Activated CD4-positive, alpha-beta T cell treated with anti-CD3 and anti-CD28 coated beads, Interleukin-2, amount 50 U/mL, for 1 hour (primary cell): ENCODE measurements at places on chromosomes 2 and 18.

GRCh38 chr18:388200-388599 lies 112.3 kb downstream of the COLEC12 start:
- DNase-seq: no peak

GRCh38 chr2:41736586-41736985 lies 311.2 kb upstream of the PKDCC start:
- DNase-seq: no peak

- DNase-seq: no peak
Measured at GRCh38 chr18:3100498-3101132, 87.7 kb upstream of the LPIN2 start.

DNA sequence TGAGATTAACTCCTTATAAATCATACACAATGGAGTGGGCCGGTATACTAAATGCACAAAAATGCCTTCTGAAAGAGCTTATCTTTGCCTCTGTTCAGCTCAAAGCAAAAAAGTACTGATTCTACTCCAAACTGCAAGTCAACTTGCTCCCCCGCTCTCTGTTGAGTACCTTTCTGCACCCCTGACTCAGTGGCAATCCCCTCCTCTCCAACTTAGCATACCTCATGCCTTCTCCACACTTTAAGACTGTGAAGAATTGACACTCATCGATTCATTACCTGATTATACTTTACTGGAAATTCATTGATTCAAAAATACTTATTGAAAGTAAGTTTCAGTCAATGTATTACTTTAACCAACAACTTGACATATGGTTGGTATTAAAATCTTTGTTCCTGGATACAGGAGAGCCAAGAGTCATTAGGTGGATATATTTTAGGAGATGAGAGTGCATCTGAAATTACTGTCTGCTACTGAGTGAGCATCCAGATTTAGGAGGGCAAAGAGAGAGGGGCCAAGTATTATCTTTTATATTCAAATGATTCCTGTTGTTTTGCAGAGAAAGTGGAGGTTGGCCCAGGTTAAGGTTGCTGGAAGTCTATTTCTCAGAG lies 187.7 kb downstream of the ICOS start:
- no peak for DNase-seq

- no peak for DNase-seq
Measured at GRCh38 chr18:28149810-28150420, 27.0 kb downstream of the CDH2 start.

GRCh38 chr2:217800433-217801114 lies 202.2 kb downstream of the TNS1 start:
- no peak for DNase-seq

DNA sequence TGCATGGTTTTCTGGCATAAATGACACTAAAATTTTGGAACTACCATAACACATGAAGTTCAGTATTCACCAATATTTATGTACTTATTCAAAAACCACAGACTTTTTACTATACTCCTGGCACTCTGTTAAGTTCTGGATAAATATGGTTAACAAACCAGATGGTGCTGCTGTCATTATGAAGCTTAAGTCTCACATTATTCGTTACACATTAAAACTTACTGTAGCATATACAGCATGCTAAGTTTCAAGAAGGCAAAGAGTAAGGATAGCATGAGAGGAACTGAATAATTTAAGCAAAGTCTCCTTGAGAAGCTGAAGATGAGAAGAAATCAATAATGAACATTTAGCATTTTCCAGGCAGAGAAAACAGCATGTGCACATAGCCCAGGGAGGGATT lies 929.5 kb downstream of the NRXN1 start:
- DNase-seq: no peak

DNA sequence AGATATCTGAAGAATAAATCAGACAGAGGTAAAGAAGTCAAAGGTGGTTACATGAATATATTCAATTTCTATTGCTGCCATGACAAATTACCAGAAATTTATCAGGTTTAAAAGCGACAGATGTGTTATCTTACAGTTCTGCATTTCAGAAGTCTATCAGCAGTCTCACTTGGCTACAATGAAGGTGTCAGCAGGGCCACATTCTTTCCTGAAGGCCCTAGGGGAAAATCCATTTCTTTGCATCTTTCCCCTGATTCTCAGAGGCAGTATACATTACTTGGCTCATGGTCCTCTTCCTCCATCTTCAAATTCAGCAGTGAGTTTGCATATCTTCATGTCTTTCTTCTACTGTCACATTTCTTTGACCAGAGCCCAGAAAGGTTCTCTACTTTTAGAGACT lies 145.8 kb upstream of the GULP1 start:
- DNase-seq: no peak

GRCh38 chr18:67400502-67401117 lies 115.9 kb downstream of the DSEL start:
- no peak for DNase-seq

GRCh38 chr2:215949991-215950404 lies 63.4 kb downstream of the MREG start:
- no peak for DNase-seq

- DNase-seq: no peak
Measured at GRCh38 chr2:8247905-8248622, 433.8 kb upstream of the ID2 start.

- no peak for DNase-seq
Measured at GRCh38 chr2:230984393-230985220, 11.3 kb upstream of the SPATA3 start.

DNA sequence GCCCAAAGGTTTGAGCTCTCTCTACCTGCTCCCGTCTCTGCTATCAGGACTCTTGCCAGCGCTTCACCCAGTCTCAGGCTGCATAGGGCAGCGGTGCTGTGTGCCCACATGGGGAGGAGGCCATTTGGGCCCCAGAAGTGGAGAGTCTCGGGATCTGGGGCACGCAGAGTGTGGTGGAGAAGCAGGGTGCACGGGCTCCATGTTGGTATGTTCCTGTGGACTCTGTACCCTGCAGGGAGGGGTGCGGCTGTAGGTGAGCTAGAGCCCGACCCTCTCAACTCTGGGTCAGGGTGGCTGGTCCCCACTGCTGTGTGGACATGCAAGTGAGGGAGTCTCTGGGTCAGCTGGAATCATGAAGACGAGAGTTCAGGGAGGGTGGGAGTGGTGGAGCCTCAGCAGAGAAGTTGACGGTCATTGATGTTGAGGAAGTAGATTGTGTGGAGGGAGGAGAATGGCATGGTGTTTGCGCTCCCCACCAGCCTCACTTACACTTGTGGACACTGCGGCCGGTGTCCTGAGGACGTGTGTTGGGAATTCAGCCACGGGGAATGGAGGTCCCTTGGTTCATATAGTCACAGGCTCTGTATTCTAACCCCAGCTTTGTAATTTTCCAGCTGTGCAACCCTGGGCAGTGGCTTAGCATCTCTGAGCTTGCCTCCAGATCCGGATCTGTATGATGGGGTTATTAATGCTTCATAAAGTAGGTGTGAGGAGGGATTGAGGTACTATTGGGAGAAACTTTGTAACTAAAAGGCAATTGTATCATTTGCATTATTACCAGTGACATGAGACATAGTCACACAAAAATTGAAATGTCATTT lies 840 bp upstream of the PSD4 start:
- DNase-seq: no peak

GRCh38 chr18:59360381-59360780 lies 1.3 kb upstream of the LMAN1 start:
- no peak for DNase-seq

DNA sequence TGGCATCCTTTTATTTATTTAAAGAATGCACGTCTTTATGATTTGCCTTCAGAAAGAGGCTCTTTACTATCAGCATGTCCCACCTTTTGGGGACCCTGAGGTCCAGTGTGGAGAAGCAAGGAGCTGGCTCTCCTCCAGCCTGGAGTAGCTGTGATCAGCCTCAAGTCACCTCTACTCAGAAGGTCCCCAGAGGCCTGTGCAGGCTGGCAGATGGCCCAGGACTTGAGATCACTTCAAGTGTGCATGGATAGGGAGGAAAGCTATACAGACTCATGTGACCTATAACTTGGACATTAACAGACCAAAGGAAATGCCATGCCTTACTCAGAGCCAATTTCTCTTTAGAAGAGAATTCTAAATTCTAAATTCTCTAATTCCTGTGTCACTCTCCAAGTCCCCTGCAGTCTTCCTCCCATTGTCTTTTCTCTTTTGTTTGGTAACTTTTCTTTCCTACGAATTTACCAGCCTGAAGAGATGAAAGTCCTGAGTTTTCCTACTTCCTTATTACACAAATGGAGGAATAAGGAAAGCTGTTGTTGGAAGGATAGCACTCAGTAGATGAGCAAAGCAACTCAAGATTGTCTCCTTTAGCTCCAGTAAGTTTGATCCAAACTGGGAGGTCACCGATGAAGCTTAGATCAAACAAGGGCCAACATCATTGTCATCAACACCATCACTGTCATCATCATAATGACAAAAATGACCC lies 163.9 kb downstream of the GFPT1 start:
- no peak for DNase-seq

- no peak for DNase-seq
Measured at GRCh38 chr2:158486970-158487325, 30.2 kb downstream of the PKP4 start.

GRCh38 chr2:147663153-147663961 lies 181.5 kb upstream of the ACVR2A start:
- DNase-seq: no peak

GRCh38 chr18:55343396-55344073 lies 244.5 kb downstream of the TCF4 start:
- no peak for DNase-seq

DNA sequence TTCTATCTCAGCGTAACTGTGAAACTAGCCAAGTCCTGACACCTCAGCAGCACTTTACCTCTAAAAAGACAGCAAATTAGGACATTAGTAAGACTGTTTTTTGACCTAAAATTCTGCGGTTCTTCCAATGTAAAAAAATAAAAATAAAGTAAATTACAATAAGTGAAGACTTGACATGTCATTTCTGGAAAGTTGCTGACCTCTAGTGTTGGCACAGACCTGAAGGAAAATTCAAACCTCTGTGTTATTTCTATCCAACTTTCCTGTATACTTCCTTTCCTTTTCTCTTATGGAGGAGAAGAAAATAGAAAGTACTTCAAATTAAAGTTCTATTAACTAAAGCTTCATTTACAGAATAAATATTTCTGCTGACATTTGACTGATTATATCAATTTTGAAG lies 110.6 kb downstream of the TMEM182 start:
- DNase-seq: no peak

DNA sequence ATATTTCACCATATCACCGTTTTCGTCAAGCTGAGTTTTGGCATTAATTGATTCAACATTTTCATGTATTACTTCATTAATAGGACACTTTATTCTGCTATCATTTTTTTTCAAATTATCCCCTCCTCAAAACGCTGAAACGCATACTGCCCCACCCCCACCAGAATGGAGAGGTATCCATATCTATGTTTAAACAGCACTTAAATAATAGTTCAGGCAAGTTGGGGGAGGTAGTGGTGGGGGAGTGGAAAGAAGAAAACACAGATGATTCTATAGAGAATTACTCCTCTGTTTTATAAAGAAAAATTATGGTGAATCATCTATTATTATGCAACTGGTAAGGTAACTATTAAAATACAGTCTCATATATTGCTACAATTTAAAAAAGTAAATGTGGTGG lies 314.4 kb upstream of the ZEB2 start:
- DNase-seq: no peak

GRCh38 chr2:225010804-225011203 lies 31.5 kb downstream of the DOCK10 start:
- DNase-seq: no peak

GRCh38 chr2:176206682-176207081 lies 18.2 kb downstream of the HOXD1 start:
- DNase-seq: no peak

GRCh38 chr18:61829108-61829507 lies 63.7 kb downstream of the RNF152 start:
- no peak for DNase-seq

- DNase-seq: no peak
Measured at GRCh38 chr2:159614534-159615366, 1.6 kb downstream of the BAZ2B start.

DNA sequence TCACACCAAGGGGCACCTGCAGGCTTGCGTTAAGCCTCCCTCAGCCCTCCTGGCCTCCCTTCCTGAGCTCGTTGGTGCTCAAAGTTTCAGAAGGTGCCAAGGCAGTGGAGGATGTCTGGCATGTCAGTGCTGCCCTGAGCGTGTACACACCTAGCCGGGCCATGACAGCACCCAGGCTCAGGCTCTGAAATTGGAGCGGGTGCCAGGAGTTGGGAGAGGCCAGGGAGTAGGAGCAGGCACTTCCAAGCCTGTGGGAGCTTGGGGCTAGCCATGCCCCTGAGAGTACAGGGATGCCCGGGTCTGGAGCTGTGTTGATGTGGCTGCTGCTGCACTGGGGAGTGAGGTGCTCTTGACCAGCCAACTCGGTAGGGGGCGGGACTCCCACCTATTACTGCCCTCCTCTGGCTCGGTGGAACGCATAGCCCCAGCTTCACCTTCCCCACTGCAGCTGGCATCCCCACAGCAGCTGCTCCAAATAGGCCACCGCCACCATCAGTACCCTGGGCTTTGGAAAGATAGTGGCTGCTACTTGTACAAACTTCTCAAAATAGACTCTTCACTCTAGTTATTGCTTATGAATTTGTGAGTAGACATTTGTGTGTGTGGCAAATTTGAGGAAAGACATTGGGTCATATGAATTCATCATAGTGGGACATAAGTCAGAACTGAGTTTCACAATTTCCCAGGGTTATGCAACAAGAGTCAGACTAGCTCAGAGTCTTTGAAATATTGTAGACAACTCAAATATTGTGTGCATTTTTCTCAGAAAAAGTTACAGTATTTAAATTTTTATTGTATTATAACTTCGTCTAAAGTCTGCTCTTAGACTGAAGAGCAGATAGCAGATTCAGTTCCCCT lies 6.8 kb upstream of the PCARE start:
- no peak for DNase-seq

GRCh38 chr2:25030702-25031101 lies 11.2 kb upstream of the EFR3B start:
- DNase-seq: no peak

GRCh38 chr18:730692-731091 lies 18.3 kb upstream of the ENOSF1 start:
- DNase-seq: no peak

DNA sequence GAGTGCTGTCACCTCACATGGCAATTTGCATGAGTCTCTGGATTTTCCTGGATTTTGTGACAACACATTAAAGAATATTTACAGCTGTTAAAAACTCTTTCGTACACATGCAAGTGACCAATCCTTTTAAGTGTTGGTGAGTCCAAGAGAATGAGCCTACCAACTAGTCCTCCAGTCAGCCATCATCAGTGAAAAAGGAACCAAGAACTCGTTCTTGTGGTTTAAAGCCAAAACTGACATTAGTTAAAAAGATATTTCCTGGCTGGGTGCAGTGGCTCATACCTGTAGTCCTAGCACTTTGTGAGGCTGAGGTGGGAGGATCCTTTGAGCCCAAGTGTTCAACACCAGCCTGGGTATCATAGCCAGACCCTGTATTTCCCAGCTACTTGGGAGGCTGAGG lies 215.4 kb upstream of the ITGA4 start:
- no peak for DNase-seq

GRCh38 chr2:194015751-194016150 lies 1641.3 kb upstream of the SLC39A10 start:
- DNase-seq: no peak

- no peak for DNase-seq
Measured at GRCh38 chr2:211141646-211142045, 585.2 kb downstream of the CPS1 start.

GRCh38 chr2:241204010-241204384 lies 15.5 kb downstream of the ANO7 start:
- no peak for DNase-seq
